Activated T-helper 17 cell treated with anti-CD3 and anti-CD28 coated beads, Interleukin-2, amount 50 U/mL, for 72 hours (primary cell): ENCODE measurements at places on chromosomes 2 and 18.

GRCh38 chr2:102056079-102056581 is 64.4 kb downstream of the IL1R2 start:
- no peak for ATAC-seq

GRCh38 chr18:71189581-71189980 is 900.7 kb downstream of the SOCS6 start:
- ATAC-seq: no peak

GRCh38 chr18:71798986-71799673 is 745.0 kb downstream of the CBLN2 start:
- no peak for ATAC-seq

- peak; percentile 99 for ATAC-seq
Observed at GRCh38 chr2:240205348-240205747, 64.9 kb upstream of the OTOS start.

- ATAC-seq: no peak
Observed at GRCh38 chr18:6565815-6566081, 151.0 kb upstream of the L3MBTL4 start.

DNA sequence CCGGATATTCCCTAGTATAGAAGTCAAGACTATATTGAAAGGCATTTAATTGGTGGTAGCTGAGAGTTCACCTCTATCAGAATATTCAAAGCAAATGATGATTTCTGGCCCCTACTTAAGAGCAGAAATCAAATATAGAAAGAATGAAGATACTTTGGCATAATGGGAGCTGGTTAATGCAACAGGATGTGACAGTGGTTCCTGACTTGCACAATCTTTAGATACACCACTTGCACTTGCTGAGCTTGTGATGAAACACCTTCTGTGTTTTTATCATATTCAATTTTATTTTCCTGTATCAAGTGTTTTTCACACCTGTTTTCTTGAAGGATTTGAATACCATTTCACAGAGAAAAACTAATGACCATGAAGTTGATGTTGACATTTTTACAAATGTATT is 124.1 kb upstream of the CDH19 start:
- no peak for ATAC-seq

GRCh38 chr2:232061265-232061664 is 99.8 kb downstream of the DIS3L2 start:
- no peak for ATAC-seq

- ATAC-seq: no peak
Observed at GRCh38 chr18:77487951-77488740, 238.5 kb downstream of the GALR1 start.

- ATAC-seq: no peak
Observed at GRCh38 chr2:85951351-85952067, 62.7 kb upstream of the ST3GAL5 start.

GRCh38 chr2:118838741-118839455 is 8.6 kb downstream of the EN1 start:
- no peak for ATAC-seq
